HCT116 (cell line): ENCODE measurements at places on chromosomes 6 and 20. TPM values are rescaled to one million over a fixed set of nuclear protein-coding genes. Genes with fewer than 3 reads are reported as not detected.

Gene LGSN
- 0.30 TPM for total RNA-seq

GRCh38 chr6:134123666-134124208 lies 71.3 kb upstream of the SLC2A12 start:
- DNase-seq, result peak; percentile 94

- no peak for DNase-seq
These were observed 79.3 kb downstream of the VGLL2 start for GRCh38 chr6:117344444-117345291.

DNA sequence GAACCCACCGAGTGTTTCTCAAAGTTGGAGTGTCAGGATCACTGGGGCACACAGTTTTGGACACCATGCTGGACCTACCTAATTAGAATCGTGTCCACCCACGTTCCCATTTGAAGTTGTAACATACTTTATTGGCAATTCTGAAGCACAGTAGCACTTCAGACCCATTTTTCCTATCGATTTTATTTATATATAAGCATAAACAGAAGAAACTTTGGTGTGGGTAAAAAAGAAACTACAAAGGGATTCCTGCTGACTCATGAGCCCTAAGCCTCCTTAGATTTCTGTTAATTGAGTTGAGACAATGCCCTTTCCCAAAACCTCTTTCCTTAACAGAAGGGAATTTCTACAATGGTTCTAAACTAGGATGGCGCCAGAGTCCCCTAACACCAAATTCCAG lies 398.0 kb downstream of the CDKAL1 start:
- peak; percentile 71 for DNase-seq

Gene RNF217
- 20.4 TPM for total RNA-seq

GRCh38 chr6:55708711-55709110 lies 129.7 kb upstream of the HMGCLL1 start:
- DNase-seq, result no peak

GRCh38 chr6:15914553-15914952 lies 214.3 kb upstream of the MYLIP start:
- no peak for DNase-seq

- no peak for DNase-seq
These were observed 105.1 kb downstream of the MMS22L start for GRCh38 chr6:97177905-97178304.

Gene C6orf58
- total RNA-seq, result 0.20 TPM

Gene POU5F1
- total RNA-seq, result 1.9 TPM

- DNase-seq, result no peak
These were observed 16.5 kb downstream of the MTHFD1L start for GRCh38 chr6:150881911-150882481.

Gene BIRC7
- total RNA-seq, result 0.96 TPM

Gene RRAGD
- 15.9 TPM for total RNA-seq

Gene IP6K3
- not detected for total RNA-seq

GRCh38 chr6:90251295-90251992 lies 45.2 kb downstream of the BACH2 start:
- no peak for DNase-seq

- no peak for DNase-seq
These were observed 23.1 kb upstream of the MRGBP start for GRCh38 chr20:62772990-62773844.

GRCh38 chr20:57200882-57201695 lies 65.4 kb downstream of the BMP7 start:
- no peak for DNase-seq

DNA sequence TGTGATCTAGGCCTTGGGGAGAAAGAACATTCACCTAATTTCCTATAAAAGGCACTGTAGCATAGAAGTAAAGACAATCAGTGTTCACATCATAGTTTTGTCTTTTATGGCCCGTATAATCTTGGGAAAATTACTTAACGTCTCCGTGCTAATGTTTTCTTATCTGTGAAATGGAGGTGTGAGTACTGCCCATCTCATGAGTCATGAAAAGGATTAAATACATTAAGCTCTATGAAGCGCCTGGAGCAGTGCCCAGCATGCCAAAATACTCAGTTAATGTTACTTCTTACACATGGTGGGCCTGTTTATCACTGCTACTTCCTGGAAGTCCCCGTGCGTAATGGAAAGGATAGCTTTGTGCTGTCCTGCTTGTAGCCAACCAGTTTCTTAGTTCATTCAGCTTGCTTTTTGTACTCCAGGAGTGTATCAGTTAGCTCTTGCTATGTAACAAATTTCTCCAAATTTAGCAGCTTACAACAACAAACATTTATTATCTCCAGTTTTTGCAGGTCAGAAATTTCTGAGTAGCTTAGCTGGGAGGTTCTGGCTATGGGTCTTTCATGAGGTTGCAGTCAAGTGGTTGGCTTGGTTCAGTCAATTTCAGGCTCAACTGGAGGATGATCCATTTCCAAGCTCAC lies 103.6 kb upstream of the BMP2 start:
- DNase-seq, result no peak

DNA sequence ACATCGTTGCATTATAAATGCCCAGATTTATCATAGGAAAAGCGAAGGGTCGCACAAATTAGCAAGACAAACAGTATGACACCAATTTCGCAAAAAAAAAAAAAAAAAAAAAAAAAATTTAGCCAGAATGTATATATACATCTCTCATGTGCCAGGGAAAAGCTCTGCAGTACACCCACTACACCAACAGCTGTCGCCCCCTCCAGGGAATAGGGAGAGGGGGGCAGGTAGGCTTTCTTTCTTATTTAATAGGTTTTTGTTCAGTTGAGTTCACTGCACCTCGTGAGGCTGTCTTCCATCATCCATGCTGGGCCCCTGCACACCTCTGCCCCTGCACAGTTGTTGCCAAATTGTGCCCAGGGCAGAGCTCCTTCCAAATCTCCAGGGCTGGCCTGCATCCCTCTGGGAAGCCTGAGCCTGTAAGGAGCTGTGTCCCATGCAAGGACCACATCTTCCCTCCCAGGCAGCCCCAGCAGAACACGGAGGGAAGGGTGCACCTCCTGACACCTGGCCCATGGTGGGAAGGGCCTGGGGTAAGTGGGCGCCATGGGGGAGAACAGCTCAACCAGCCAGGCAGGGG lies 85.4 kb downstream of the NINL start:
- DNase-seq, result no peak
